ENCODE measurements at places on chromosomes 16 and 17.

GRCh38 chr17:60749050-60749449 lies 71.4 kb downstream of the BCAS3 start:
- DNase-seq = no peak

GRCh38 chr16:4205971-4206370 lies 35.9 kb downstream of the SRL start:
- DNase-seq = no peak

- no peak for DNase-seq
These were observed 55.6 kb downstream of the CYTH1 start for GRCh38 chr17:78726513-78726912.

DNA sequence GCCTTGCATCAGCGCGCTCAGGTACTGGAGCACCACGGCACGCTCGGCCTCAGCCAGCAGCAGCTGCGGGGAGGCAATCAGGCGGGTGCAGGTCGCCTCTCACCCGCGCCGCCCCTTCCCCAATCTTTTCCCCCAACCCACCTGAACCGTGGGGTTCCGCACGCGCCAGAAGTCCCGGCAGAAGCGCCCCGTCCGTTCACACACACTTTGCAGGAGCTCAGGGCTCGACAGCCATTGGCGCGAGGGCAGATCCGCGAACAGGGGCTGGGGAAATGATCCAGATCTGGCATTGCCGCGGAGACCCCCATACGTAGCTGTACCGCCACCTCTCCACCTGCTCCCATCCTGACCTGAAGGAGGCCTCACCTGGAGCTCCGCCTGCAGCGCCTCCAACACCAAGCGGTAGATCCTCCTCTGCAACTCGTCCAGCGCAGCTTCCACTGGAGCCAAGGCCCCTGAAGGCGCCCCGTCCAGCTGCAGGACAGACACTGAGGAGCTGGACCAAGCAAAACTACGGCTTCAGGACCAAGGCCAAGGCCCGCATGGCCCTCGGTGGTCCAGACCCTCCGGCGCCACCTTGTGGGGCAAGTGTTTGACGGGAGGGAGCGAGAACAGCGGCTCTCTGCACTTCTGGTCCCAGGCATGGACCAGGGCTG lies 1.4 kb upstream of the MATCAP1 start:
- no peak for DNase-seq

DNA sequence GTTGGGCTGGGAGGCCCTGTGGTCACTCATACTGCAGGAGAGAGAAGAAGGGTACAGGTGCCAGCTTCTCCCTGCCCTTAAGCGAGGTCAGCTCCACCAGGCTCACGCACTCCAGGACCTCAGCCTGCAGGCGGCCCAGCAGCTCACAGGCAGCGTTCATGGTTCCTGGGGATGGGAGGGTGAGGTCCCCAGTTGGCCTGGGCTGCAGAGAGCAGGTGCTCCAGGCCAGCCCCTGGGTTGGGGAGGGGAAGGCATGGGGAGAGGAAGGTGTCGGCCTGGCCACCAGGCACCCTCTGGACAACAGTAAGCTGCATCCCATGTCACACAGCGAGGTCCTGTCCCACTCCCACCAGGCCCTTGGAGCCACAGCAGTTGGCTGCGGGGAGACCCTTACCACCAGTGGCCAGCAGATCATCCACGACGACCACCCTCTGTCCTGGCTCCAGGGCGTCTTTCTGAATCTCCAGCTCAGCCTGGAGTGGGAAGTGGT lies 2.0 kb downstream of the APRT start:
- no peak for DNase-seq

GRCh38 chr17:79799174-79799537 lies 2.3 kb upstream of the CBX8 start:
- DNase-seq = no peak

- no peak for DNase-seq
These were observed 52.0 kb upstream of the CLEC3A start for GRCh38 chr16:77970371-77970770.

DNA sequence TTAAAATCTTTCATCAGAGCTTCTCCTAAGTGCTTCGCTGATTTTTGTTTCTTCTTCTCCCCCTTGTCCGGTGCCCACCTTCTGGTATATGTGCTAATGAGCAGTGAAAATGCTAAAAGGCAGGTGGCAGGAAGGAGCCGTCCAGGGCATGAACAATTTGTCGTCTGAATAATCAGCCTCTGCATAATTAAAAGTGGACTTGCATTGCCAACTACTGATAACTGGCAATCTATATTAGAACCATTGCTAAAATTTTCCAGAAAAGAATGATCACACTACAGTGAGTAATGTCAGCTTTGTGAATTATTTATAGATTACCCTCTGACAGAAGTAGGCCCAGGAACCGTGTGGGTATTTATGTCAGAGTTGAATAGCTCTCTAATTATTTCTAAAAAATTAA lies 28.1 kb downstream of the SERPINF1 start:
- no peak for DNase-seq

DNA sequence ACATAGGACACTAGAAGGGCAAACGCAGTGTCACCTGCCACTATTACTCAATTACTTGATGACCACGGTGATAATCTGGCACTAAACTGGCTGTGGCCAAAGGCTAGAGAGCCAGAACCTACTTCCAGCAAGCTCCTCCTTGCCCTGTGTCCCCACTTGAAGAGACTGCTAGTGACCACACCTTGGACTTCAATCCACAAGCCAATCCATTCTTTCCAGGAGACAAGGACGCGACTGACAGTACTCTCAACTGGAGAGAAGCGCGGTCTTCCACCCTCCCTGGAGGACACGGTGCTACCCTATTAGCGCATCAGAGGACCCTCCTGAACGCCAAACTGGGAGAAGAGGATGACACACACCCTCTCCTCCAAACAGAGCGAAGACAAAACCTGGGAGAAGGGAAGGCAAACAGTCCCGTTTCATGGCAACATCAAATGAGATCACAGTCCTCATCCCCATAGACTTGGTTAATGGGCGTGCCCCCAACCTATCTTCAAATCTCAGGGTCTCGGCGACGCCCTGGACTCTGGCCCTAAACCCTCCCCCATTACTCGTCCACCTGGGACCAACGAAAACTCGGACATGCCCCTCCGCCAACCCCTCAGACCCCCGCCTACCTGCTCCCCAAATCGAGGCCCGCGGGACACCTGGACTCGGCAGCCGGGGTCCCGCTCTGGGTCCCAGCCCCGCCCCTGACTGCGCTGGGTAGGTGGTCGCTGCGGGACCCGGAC lies 508 bp downstream of the FLCN start:
- DNase-seq = peak; percentile 15

DNA sequence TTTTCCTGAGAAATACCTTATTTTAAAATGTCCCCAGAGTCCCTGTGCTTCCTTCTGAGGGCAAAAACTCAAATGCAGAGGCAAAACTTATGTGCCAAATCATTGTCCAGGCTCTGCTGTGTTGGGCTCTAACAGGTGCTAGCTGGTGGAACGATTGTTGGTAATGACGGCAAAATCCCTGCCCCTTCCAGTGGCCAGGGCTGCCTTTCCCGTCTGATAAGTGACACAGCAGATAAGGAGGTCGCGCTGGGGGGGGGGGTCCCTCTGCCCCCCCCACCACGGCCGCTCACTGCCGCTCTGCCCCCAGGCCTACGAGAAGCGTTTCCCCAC lies 29.1 kb downstream of the SEC14L5 start:
- DNase-seq = no peak

- DNase-seq = no peak
These were observed 8.8 kb downstream of the TAX1BP3 start for GRCh38 chr17:3659541-3660111.
